Upper lobe of right lung (tissue), 1 donor: ENCODE measurements at places on chromosomes 6 and 20. TPM values are rescaled to one million over a fixed set of nuclear protein-coding genes. Genes with fewer than 3 reads are reported as not detected.

Gene RAET1G
- total RNA-seq, result 1.2 TPM

Gene ELOVL4
- 0.17 TPM for total RNA-seq

Gene DEFB115
- not detected for total RNA-seq

Gene HLA-DOA
- total RNA-seq, result 25.2 TPM

Gene TPBG
- total RNA-seq, result 12.4 TPM

Gene PTCRA
- 5.0 TPM for total RNA-seq

Gene ADGRG6
- 47.6 TPM for total RNA-seq

Gene SPATS1
- total RNA-seq, result not detected

Gene MPIG6B
- total RNA-seq, result 1.1 TPM

Gene KIF6
- 0.49 TPM for total RNA-seq

Gene PNISR
- total RNA-seq, result 111 TPM

Gene CYP39A1
- total RNA-seq, result 7.8 TPM

Gene SPATA25
- total RNA-seq, result 1.3 TPM

Gene BPIFB4
- not detected for total RNA-seq

Gene REV3L
- total RNA-seq, result 37.5 TPM

Gene HAO1
- not detected for total RNA-seq

Gene SLC52A3
- total RNA-seq, result 3.6 TPM

Gene HSPA12B
- total RNA-seq, result 33.7 TPM

Gene SIRPB2
- 14.3 TPM for total RNA-seq

Gene PACRG
- 1.5 TPM for total RNA-seq

Gene C20orf202
- total RNA-seq, result 0.64 TPM
